ENCODE measurements at places on chromosomes 3 and 15. TPM values are rescaled to one million over a fixed set of nuclear protein-coding genes. Genes with fewer than 3 reads are reported as not detected.

Gene SLC2A2
- polyA plus RNA-seq, result not detected

- no peak for DNase-seq
Measured at GRCh38 chr3:132979606-132980005, 58.6 kb upstream of the TMEM108 start.

Gene TUSC2
- 15.3 TPM for polyA plus RNA-seq

Gene ZNF860
- polyA plus RNA-seq, result 0.70 TPM

DNA sequence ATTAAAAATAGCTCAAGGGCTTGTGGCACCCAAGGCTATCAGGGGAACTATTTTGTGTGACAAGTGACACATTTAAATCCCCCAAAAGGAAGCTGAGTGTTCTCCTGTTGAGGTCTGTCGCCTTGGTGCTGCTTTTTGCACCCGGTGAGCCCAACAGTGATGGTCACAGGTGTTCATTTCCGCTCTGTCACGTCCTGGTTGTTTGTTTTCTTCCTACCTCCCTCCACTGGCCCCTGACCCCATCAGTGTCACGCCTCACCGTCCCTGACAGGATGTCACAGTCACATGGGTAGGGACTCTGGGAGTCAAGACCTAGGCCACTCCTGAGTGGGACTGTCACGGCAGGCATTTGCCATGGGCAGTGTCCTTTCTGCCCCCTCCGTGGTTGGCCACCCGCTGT, 11.2 kb downstream of the SLCO3A1 start:
- DNase-seq, result no peak

- no peak for DNase-seq
Measured at GRCh38 chr15:72890043-72890442, 106.5 kb upstream of the ADPGK start.

Gene RASL12
- 16.9 TPM for polyA plus RNA-seq

GRCh38 chr3:59698091-59698490, 648.3 kb upstream of the CFAP20DC start:
- DNase-seq, result no peak

Gene GOLGA6B
- polyA plus RNA-seq, result not detected

GRCh38 chr3:55574671-55575070, 87.6 kb upstream of the WNT5A start:
- DNase-seq, result no peak

GRCh38 chr3:189584645-189585044, 46.5 kb upstream of the TP63 start:
- no peak for DNase-seq

GRCh38 chr3:72134989-72135451, 350.1 kb upstream of the PROK2 start:
- no peak for DNase-seq

Gene AADAC
- not detected for polyA plus RNA-seq

DNA sequence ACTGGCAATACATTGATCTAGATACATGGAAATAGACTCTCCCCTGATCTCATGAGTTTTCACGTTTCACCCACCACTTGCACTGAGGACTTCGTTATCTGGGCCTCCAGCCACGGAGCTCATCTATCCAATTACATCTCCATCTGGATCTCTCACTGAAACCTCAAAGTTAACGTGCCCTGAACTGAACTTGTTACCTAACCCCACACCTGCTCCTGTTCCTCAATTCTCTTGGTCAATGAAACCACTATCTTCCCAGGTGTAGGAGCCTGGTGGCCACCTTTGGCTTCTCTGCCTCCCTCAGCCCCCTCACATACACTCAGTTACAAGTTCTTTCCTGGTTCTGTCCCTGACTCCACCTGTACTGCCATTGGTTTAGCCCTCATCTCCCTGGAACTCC, 9.7 kb downstream of the DGKG start:
- no peak for DNase-seq
